CD8-positive, alpha-beta T cell (primary cell): ENCODE measurements at places on chromosomes 12 and 14. TPM values are rescaled to one million over a fixed set of nuclear protein-coding genes. Genes with fewer than 3 reads are reported as not detected.

STON2 gene
- total RNA-seq = not detected

GLI1 gene
- total RNA-seq = 1.2 TPM

ARMH4 gene
- total RNA-seq = not detected

STAC3 gene
- total RNA-seq = 0.54 TPM

SRRM4 gene
- total RNA-seq = not detected

MIPOL1 gene
- not detected for total RNA-seq

CACNA1C gene
- total RNA-seq = 0.14 TPM

SLC7A8 gene
- 3.6 TPM for total RNA-seq

KCNA1 gene
- total RNA-seq = not detected

ARPC3 gene
- total RNA-seq = 136 TPM

PRKD1 gene
- not detected for total RNA-seq

OR6C70 gene
- not detected for total RNA-seq

NEUROD4 gene
- total RNA-seq = not detected

KCNK13 gene
- not detected for total RNA-seq

PTPRO gene
- total RNA-seq = 1.00 TPM

BATF gene
- total RNA-seq = 3.2 TPM

WNT5B gene
- total RNA-seq = not detected

KLRG1 gene
- total RNA-seq = 17.7 TPM

IL26 gene
- total RNA-seq = not detected

WSB2 gene
- total RNA-seq = 16.4 TPM

RAPGEF3 gene
- 0.25 TPM for total RNA-seq

ISM2 gene
- not detected for total RNA-seq

IL23A gene
- total RNA-seq = 21.3 TPM

SIX6 gene
- total RNA-seq = not detected

FMNL3 gene
- 31.9 TPM for total RNA-seq

KLRC1 gene
- total RNA-seq = 4.0 TPM

GPR137C gene
- total RNA-seq = 0.08 TPM

KRT78 gene
- total RNA-seq = not detected

ITGB7 gene
- 108 TPM for total RNA-seq

MUCL1 gene
- total RNA-seq = not detected
